ENCODE measurements at places on chromosomes 11 and 22. TPM values are rescaled to one million over a fixed set of nuclear protein-coding genes. Genes with fewer than 3 reads are reported as not detected.

DNA sequence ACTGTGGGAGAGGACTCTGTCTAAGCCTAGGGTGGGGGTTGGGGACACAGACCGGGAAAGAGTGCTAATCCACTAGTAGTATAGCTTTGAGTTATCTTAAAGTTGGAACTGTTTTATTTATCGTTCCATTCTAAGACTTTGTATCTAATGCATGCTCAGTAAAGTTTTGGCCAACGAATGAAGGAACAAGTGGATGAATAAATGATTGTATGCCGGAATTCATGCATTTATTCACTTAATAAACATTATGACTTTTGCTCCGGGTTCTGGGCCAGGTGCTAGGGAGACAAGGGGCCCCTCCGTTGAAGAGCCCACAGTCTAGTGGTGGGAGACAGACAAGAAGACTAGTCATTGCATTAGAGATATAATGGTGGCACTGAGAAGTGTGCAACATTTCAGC, 645 bp downstream of the RNF121 start:
- no peak for DNase-seq

DNA sequence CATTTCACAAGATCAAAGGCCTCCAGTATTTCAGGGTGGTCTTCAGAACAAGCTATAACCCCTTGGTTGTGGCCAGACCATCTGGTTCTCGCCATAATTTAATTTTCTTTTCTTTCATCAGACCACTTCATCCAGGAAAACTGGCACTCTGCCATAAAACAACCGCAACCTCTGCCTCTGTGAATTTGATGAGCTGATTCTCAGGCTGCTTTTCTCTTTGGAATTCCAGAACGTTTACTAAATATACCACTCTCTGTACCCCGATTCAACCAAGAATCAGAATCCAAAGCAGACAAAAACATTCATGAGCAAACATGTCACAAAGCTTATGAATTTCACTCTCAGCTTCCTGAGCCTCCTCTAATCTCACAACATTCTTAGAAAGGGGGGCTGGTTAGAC, 331.8 kb upstream of the SYN3 start:
- no peak for DNase-seq

OR5M3 gene
- not detected for total RNA-seq

- no peak for DNase-seq
These were observed 994.0 kb upstream of the FAT3 start for GRCh38 chr11:91230647-91231046.

DNA sequence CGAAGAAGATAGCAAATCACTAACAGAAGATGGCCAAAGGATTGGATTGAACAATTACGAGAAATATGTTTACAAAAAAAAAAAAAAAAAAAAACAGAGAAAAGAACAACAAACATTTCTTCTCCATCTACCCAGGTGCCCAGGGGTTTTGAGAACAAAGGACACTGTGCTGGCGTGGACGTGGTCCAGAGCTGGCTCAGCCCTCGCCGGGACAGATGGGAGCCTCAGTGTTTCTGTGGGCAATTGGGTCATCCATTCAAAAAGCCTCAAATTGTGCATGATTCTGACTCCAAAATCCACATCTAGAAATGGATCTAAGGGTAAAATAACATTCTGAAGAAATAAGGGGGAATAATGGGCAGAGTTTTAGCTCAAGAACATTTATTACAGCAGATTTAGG, 63.1 kb downstream of the DHCR7 start:
- no peak for DNase-seq

DNA sequence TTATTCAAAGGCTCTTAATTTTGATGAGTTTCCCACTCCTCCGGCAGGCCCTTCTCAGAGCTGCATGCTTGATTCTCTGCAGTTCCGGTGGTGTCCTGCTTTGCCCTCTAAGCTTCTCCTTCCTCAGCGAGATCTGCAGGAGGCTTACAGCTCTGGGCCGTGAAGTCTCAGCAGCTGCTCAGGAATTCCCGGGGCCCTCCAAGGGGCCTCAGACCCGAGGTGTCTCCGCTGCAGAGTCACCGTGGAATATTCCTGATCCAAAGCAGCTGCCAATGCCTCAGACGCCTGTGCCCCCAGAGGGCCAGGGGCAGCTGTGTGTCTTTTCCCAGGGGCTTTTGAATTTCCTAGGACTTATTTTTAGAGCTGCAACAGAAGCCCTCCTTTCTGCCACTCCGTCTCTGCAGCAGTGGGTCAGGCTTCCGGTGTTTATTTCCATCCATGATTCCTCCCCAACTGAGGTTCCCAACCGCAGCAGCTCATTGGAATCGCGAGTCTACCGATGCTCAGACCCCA, 37.2 kb downstream of the RPS6KA4 start:
- no peak for DNase-seq

CSF2RB gene
- 7.4 TPM for total RNA-seq

DNA sequence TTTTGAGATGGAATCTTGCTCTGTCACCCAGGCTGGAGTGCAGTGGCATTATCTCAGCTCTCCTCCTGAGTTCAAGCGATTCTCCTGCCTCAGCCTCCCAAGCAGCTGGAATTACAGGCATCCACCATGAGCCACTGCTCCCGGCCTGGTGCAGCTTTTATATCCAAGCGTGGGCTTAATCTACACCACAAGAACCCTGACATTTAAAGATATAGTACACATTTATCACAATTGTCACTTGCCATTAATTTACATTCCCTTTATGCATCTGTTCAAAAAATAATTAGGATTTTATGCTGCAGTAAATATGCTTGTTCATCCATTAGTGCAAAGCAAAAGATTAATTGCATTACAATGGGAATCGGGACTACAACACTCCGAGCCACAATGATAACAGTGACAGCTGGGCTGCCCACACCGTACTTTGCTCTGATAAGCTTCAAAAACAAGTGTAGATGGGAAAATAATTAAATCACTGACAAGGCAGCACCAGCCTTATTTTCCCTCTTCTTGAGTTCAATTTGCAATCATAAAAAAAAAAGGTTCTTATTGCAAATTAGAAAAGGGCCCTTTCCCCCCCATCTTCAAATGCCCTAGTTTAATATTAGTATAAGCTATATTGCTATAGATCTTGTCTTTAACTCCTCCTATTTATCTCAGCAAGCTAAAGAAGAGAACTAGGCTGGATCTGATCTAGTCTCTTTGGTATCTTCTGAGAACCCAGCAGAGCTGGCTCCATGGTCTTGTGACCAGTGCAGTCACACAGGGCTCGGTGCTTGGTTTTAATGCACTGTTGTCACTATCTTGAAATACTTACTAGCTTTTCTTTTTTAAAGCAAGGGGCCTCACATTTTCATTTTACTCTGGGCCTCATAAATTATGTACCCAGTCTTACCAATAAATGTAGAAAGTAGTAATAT, 206.2 kb upstream of the LRRC4C start:
- no peak for DNase-seq

PLEKHB1 gene
- total RNA-seq, result 7.5 TPM

GRCh38 chr22:49205483-49205800, 622.2 kb downstream of the BRD1 start:
- DNase-seq, result no peak

DNA sequence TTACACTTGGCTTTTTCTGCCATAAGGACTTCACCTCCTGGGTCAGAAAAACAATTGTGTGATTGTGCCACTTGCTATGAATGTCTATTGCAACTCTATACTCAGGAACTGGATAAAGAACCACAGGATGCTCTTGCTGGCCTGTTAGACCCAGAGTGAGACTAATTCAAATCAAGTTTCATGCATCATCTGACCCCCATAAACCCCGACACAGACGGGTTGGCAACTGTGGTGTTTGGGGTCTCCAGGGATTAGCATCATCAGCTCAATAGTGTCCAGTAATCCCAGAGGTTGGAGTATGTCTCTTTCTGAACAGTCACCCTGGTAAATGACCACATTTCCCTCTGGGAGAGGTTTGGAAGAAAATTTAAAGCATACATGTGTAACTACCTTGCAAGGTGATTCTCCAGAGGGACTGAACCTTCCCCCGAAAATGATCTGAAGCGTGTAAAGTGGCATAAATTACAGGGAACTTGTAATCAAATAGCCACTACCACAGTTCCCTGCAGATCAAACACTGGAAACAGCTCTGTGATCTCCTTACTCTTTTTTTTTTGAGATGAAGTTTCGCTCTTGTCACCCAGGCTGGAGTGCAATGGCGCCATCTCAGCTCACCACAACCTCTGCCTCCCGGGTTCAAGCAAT, 1097.6 kb downstream of the TBC1D22A start:
- no peak for DNase-seq

P2RY6 gene
- total RNA-seq, result not detected

GRCh38 chr11:23585416-23586104, 725.3 kb upstream of the CCDC179 start:
- no peak for DNase-seq

DNA sequence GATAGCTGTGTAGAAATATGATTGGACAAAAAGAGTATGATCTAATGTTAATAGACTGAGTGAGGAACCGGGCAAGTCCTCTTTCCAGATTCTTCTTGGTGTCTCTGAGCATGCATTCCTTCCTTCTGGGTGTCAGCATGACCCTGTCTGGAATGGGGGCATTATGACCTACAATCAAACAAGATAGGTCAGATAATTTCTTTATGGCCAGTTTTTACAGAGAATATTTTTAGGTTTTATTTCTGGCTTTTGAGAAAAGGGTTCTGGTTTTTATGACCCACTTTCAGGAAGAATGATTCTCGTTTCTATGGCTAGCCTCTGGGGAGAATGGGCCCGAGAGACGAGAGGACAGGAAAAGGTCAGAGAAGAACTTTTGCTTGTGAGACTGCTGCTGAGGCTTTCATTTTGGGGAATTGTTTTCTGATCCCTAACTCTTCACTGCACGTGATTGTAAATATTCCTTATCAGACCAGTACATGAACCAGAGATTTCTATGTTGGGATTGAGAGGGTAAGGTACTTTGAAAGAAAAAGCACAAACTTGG, 383.8 kb downstream of the AASDHPPT start:
- DNase-seq, result peak; percentile 44

GALNT18 gene
- total RNA-seq, result 35.1 TPM

SVIP gene
- 20.7 TPM for total RNA-seq

OR51D1 gene
- not detected for total RNA-seq

DNA sequence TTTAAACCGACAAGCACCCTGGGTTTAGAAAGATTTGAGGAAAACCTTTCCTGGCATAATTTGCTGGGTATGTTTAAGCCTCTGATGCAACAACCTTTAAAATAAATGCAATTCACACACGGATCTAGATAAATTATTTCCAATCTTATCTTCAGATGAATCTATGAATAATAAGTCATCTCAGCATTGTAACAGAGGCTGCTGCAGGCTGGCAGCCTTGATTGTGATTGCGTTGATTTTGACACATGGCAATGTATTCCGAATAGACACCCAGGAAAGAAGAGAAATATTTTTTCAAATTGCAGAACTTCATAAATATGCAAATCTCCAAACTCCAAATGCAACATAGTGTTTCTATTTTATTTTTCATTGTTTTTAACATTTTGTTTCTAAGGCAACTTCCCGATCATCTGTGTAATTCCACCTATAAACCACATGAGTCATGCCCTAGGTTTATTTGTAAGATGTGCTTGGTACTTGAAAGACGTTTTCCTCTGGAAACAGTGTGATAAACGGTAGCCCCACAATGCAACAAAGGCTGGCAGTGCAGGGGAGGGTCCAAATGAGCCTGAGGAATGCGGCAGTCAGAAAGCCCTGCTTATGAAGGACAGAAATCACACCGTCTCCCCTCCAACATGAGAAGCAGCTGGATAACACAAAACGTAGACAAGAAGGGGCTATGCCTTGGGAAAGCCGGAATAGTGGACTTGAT, 359.0 kb downstream of the BRD1 start:
- DNase-seq, result no peak

GRCh38 chr11:118851970-118852369, 31.7 kb upstream of the CXCR5 start:
- DNase-seq, result no peak

DNA sequence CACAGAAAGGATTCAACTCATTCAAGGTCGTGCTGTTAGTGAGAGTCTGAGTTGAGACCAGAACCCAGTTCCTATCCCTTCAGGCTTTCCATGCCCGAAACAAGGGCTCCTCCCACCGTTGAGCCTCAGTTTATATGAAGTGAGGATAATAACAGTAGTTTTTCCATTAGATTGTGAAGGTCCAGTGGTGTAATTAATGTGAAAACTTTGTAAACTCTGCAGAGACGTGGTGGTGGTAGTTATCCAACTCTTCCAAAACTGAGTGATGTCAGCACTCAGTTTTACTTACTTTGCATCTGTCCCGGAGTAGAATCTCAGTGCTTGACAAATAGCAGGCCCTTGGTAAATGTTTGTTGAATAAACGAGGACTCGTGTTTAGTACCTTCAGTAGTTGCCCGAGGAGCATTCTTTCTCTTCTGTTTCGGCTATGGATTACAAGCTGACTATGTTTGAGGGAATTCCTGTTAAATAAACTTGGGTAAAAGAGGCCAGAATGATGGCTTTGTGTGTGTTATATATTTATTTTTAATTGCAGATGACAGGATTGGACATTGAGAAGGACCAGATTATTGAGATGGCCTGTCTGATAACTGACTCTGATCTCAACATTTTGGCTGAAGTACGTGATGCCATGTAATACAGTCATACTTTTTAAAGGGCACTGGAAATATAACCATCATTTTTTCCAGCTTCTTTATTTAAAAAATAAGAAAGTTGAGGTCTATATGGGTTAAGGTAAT, 1.0 kb downstream of the REXO2 start:
- no peak for DNase-seq

GRCh38 chr11:11243590-11244469, 109.2 kb downstream of the CSNK2A3 start:
- peak; percentile 66 for DNase-seq

DNA sequence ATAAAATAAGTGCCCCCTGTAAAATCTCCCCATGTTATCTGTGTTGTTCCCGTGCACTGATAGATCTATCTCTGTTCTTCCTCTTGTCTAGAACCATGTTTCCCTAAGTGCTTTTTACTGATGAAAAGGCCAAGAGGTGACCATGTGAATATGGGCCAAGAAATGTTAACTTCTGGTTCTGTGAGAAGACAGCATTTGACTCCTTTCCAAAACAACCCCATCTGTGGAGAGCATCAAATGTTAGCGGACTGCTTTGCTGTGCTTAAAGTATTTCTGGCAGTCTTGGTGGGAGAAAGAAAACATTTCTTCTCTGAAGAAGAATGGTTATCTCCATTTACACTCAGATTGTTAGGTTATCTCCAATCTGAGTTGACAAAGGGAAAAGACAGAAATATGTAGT, 58.6 kb upstream of the GUCY1A2 start:
- no peak for DNase-seq

GRCh38 chr22:32024796-32025195, 18.3 kb upstream of the SLC5A1 start:
- DNase-seq, result no peak

Data from uterus (tissue), 4 donors.